GM23248 (cell line): ENCODE measurements at places on chromosomes 7 and 10.

DNA sequence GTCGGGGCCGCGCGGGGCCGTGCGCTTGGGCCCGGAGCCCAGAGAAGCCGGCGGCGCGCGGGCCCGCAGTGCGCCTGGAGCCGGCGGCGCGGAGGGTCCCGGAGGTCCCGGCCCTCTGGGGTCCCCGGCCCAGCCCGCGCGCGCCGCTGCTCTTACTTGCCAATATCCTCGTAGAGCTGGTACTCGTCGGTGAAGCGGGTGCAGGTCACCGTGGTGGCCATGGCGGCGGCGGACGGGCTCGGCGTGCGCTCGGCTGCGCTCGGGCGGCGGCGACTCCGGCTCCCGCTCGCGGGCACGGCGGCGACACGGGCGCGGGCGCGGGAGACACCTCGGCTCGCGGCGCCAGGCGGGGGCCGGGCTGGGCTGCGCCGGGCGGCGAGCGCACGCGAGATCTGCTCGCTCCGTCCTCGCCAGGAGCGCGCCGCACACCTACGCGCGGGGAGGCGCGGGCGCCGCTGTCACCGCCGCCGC is at the start of gene CAMK2B:
TSS of gene CAMK2B (minus strand) at position 394 of the 471 bp plus-strand sequence. CDS start at position 221, 173 bp downstream.
- DNase-seq, result peak; percentile 41

DNA sequence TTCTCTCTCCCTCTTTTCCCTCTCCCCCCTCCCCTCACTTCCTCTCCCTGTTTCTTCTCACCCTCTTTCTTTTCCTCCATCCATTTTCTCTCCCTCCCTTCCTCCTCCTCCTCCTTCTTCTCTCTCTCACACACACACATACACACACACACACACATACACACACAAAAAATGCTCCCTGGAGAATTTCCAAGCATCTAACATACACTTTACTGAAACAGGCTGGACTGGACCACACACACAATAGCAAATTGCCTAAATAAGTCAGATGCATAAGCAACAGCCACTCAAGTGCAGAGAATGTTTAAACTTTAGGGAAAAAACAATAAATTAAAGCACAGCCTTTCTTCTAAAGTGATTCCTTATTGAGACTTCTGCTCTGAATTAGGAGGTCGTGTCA is 267.7 kb downstream of the FGFR2 start:
- no peak for DNase-seq

DNA sequence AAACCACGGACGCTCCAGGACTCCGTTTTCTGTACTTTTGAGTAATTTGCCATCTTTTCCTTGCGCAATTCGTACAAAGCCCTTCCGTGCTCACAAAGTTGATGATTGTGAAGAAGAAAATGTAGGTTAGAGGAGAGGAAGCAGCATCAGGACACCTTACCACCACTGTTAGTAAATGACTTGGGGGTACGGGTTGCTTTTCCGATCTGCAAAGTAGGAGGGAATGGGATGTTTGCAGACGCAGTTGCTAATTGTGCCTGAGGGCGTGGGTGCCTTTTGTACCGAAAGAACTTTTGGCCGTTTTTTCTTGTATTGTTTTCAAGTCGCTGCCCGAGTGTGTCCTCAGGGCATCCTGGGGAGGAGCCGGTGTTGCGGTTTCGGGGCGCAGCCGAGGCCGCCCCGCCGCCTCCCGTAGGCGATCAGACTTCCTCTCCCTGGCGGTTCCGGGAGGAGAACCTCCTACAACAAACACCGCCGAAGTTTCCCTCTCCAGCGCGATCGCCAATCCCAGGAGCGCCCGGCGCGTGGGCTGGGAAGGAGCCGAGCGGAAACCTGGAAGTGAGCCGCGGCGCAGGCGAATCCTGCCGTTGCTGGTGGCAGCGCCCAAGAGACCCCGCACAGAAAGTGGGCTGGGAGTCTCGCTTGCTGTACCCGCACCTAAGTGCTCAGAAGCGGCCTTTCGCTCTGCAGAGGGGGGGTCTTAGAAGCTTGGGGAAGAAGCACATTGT is 1.0 kb downstream of the PRR15 start:
- peak; percentile 92 for DNase-seq

DNA sequence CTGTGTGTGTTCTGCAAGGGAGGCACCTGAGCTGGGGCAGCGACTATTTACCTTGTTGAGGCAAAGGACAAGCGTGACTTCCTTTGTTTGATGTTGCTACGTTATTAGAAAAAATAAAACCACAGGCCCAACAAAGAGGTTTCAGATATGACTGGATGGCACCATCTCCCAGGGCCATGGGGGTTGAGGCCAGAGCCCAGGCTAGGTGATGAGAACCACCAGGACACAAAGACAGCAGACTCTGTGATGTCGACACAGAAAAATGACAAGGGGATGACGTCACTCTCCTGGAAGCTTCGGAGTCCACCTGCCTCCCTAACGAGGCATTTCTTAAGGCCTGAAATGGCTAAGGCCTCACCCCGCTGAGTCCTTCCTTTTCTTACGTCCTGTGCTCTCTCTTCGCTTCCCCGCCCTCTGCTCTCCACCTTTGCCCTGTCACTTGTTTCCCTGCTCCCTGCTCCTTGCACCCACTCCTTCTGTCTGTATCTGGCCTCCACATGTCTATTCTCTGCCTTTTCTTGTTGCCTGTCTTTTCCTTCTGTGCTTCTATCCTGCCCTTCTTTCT is 83.0 kb upstream of the ADRB1 start:
- DNase-seq, result peak; percentile 20

GRCh38 chr7:134457210-134457609 is 1.7 kb downstream of the AKR1B1 start:
- no peak for DNase-seq

- no peak for DNase-seq
Observed at GRCh38 chr10:96650958-96651357, 64.1 kb upstream of the TM9SF3 start.

DNA sequence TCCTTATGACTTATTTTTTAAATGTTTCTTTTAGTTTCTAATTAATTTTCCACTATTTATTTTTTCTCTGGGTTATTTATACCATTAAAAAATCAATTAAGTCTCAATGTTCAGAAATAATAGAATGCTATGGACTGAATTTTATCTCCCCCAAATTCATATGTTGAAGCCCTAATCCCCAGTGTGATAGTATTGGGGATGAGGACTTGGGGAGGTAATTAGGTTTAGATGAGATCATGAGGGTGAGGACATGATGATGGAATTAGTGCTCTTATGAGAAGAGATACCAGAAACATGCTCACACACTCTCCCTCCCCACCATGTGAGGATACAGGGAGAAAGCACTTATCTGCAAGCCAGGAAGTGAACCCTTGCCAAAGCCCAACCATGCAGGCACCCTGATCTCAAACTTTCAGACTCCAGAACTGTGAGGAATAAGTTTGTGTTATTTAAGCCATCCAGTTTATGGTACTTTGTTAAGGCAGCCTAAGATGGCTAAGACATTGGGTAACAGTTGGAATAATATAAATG is 202.6 kb downstream of the MDFIC start:
- no peak for DNase-seq

- peak; percentile 88 for DNase-seq
Observed at GRCh38 chr10:117980216-117980615, 66.5 kb downstream of the RAB11FIP2 start.

DNA sequence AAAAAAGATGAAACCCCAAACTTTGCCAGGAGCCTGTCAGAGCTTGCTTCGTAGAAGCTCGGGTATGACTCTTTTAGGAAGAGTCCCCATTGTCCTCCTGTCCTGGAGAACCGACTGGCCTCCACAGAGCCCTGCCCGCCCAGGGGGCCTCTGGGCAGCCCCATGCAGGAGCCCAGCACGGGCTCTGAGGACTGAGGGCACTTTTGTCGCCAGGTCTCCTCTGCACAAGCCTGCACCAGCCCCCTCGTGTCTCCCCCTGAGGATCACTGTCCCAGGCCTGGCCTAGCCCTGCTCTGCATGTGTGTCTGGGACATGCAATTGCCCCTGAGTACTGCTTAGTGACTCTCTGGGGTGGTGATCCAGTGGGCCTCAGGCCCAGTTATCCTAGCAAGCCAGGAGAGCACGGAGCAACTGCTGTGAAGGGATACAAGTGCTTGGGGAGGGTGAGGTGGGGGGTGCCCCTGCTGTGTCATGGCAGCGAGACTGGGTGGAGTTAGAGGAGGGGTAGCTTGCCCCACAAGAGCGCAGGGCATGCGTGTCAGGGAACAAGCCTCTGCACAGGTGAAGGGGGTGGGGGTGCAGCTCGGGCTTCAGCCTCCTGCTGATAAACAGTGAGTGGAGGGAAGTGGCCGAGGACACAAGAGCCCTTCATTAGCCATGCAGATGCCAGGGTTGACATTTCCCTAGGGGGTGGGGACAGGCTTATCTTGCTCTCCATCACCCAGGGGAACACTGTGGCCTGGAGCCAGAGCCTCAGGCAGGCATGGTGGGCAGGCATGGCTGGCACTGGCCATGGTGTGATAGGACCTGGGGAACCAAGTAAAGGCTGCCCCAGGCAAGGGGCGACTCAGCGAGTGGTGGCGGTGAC is 143.4 kb downstream of the C10orf105 start:
- no peak for DNase-seq

DNA sequence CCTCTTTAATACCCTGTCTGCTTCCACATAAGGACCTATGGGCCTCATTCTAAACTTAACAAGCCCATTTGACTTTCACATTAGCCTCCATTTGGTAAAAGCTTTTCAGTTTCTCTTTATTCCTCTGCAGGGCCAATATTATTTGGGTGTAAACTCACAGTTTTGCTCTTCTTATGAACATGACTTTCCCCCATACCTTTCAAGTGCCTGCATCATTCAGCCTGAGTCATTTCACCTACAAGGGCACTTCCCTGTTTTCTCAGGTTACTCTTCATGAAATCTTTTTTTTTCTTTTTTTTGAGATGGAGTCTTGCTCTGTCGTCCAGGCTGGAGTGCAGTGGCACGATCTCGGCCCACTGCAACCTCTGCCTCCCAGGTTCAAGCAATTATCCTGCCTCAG is 1258.1 kb upstream of the CELF2 start:
- DNase-seq, result no peak

GRCh38 chr10:35433851-35434426 is 97.6 kb downstream of the CCNY start:
- DNase-seq, result peak; percentile 76

- peak; percentile 84 for DNase-seq
Observed at GRCh38 chr10:33193701-33194521, 140.6 kb downstream of the NRP1 start.

GRCh38 chr10:79046326-79046725 is 22.4 kb upstream of the ZMIZ1 start:
- DNase-seq, result no peak
